ENCODE measurements at places on chromosomes 5 and 9.

DNA sequence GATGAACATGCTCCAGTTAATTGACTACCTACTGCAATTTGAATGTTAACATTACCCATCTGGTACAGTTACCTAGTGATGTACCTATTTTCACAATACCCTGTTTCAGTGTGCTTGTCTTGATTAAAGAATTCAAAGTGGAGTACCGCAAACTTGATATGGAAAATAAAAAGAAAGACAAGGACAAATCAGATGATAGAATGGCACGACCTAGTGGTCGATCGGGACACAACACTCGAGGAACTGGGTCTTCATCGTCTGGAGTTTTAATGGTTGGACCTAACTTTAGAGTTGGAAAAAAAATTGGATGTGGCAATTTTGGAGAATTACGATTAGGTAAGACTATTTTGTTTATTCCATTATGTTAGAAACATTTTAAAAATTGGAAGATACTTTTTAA is 33.5 kb downstream of the CSNK1G3 start:
- no peak for DNase-seq

- peak; percentile 82 for DNase-seq
Measured at GRCh38 chr5:158382473-158382872, 523.5 kb upstream of the CLINT1 start.

GRCh38 chr9:135572233-135572632 is 10.7 kb downstream of the PAEP start:
- no peak for DNase-seq

DNA sequence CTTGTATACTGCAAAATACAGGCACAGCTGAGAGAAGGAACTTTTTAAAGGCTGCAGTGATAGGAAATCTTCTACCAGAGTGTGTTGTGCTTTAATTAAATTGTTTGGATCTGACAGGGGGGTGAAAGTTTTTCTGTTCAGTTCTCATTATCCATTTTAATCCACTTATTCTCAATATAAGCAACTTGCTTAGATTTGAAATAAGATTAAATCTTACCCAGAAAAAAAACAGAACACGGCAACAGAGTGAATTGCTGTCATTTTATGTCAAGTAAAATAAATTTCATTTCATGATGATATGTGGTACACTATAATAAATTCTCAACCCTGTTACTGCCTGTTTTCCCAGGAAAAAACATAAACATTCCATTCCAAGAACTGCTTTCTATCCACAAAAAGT is 37.1 kb upstream of the CAMK4 start:
- no peak for DNase-seq

DNA sequence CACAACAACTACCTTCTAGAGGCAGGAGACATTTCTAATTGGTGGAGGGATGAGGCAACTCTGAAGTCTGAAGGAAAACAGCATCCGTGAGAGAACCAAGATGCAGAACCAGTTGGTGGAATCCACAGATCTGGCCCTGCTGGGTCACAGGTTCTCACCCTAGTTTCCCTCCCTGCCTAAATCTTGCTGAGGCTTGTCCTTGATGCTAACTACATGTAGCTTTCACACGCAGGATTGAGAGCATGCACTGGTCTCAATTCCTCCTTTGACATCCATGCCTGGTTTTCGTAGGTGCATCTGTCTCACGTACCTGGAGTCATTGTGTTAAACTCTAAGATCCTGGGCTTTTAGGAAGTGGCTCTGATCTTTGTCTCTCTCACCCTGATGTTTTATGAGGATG is 9.7 kb upstream of the F2RL1 start:
- DNase-seq, result no peak

GRCh38 chr5:177154003-177154643 is 20.6 kb downstream of the NSD1 start:
- no peak for DNase-seq

DNA sequence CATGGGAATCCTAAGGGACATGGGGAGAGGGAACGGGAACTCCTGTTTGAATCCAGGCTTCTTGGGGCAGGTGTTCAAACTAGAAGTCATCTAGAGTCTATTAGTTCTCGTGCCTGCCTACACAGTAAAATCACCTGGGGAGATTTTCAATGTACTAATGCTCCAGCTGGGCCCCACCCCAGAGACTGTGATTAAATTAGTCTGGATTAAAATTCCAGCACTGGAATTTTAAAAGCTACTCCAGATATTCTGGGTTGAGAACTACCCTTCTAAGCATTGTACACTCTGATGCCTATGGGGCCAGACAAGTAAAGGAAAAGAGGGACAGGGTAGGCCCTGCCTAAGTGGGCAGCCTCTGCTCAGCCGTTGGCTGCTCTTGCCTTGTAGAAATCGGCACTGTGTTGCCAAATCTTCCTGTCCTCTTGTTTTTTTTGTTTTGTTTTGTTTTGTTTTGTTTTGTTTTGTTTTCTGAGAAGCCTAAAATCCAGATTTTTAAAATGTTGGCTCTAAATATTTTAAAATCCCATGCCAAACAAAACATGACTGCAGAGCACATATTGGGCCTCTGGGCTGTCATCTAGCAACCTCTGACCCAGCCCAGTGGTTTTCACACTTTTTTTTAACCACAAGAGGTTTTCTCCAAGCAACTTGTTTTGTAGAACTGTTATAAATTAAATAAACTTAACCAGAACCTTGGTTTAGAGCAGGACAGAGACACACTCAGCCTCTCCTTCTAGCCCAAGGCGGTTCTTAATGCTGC is 29.0 kb downstream of the ADRB2 start:
- DNase-seq, result no peak

DNA sequence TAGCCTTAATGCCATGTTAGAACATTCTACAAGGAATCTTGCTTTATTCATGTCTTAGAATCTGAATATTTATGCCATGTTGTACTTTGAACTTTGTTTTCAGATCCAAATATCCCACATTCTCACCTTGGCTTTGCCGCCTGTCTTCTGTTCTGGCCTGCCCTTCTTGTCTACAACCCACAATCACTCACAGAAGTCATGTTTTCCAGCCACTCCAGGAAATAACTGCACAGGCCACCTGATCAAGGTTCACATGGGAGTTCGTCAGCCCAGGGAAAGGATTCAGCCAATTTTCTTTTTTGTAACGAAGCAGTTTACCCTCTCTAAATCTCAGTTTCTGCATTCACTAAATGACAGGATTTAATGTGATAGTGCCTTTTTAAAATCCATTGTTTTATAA is 70.5 kb downstream of the JAKMIP2 start:
- DNase-seq, result no peak

DNA sequence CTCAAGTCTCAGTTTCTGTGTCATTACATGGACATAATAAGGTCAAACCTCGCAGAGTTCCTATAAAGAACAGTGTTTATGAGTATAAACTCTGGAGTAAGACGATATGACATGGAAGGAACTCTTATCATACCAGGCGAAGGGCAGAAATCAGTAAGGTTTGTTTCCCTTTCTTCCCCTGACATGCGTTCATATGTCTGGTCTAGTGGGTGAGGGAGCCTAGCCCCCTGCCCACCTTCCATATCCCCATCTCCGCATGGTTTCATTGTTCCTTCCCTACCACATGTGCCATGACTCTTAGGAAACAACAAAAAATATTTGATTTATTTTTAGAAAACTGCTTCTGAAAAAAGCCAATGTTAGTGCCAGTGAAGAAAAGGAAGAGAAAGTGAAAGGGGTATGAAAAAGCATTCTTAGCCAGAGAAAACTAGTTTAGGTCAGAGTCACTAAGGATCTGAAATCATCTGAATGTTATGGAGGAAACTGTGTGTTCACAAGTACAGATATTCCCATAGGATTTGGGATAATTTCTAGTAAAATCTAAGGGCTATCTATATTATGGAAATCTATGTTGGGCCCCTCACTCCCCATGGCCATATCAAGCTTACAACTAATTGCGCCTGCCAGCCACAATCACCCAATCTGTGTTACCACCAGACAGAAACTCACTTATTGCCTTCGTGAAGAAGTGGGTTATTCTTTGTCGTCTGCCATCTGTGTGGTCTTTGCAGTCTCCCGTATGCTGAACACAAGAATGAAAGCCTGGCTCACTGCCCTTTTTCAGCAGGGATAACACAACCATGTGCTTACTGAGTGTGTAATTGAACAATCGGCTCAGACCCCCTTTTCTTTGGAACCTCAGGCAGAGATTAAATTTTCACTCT is 19.9 kb upstream of the HMHB1 start:
- DNase-seq, result no peak

DNA sequence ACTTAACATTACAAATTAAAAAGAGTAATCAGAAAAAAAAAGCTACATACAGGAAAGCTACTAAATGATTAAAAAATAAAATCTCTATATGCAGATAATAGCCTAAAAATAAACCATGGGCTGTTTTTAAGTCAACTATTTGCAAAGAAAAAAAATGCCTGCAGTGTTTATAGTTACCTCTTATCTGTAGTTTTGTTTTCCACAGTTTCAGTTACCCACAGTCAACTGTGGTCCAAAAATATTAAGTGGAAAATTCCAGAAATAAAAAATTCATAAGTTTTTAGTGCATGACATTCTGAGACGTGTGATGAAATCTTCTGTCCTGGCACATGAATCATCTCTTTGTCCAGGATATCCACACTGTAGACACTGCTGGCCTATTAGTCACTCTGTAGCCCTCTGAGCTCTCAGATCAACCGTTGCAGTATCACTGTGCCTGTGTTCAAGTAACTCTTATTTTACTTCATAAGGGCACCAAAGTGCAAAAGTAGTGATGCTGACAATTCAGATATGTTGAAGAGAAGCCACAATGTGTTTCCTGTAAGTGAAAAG is 59.2 kb downstream of the PRELID2 start:
- peak; percentile 64 for DNase-seq

Measured in SW 1271 (cell line).